ENCODE measurements at places on chromosomes 4 and X.

DNA sequence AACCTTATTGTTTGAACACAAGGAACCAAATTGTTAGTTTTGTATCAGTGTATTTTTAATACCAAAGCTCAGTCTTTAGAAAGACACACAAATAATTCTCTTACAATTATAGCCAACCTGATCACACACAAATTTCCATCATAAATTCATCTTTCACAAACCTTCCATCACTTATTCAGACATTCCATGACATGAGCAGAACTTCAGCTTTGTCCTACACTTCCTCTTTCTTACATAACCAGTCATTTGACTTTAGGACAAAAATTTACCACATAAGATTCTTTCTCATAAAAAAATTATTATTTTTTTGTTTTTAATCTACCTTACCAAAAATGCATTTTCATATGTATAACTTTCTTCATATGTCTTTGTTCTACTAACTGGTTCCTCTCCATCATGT lies 312.2 kb downstream of the GALNTL6 start:
- no peak for DNase-seq

DNA sequence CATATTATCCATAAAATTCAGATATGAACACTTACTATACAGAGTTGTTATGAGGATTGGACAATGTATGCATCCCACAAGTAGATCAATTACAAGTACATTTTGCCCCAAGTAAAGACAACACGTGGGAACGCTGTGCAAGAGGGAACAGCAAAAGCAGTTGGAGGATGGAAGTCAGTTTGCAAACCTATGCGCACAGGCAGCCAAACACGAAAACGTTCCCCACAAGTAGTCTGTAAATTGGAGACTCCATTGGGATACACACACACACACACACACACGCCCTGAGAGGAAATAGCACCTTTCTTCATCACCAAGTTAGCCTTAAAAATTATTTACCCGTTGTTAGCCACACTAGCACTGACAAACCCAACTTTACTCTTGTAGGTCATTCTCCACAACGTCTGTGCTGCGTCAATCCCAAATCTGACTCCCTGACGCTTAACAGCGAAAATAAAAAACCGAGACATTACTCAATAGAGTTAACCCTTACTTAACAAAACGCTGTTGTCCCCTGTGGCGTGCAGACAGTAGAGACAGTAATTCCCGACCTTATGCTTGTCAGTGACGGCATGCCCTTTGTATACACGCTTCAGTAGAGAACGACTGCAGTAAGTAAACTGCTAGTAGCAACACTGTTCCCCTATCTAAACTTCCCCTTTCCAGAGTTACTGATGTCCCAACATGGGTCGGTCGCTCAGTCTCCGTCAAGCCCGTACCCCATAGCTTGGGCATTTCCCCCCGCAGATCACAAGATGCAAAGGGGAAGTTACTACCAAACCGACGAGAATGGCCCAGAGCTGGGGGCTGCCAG lies 730 bp downstream of the MANBA start:
- DNase-seq: peak; percentile 71

DNA sequence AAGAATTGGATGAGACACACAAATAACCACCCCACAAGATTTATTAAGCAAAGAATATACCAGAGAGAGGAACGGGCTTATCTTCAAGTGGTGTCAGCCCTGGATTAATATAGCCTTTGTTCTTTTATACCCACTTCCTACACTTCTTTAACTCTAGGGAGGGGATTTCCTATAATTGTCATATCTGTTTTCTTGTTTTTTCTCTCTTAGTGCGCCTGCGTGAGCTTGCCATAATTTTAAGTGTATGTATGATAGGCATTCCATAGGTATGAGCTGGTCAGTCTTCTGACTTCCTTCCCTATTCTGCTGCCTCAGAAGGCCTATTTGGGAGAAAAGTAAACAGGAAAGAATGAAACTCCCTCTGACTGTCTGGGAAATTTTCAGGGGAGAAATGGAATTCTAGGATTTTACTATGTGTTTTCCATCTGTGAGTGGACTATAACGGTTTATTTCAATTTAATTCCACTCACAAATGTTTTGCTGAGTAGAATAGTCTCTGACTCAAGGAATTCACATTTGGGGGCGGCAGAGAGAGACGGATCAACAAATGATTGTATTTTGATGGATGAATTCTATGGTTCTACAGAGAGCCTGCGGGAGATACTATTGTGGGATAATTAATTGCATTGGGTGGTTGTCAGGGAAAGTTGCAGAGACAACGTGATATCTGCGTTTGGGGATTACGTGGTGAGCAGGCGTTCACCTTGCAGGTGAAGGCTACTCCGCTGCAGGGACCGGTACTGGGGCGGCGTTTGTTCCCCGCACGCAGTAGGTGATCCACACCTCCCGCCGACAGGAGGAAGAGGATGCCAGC lies 626 bp upstream of the CEP135 start:
- DNase-seq: no peak

- no peak for DNase-seq
These were observed 147.5 kb downstream of the DLG3 start for GRCh38 chrX:70592091-70592490.

GRCh38 chr4:177185151-177185550 lies 124.5 kb upstream of the NEIL3 start:
- DNase-seq: no peak

DNA sequence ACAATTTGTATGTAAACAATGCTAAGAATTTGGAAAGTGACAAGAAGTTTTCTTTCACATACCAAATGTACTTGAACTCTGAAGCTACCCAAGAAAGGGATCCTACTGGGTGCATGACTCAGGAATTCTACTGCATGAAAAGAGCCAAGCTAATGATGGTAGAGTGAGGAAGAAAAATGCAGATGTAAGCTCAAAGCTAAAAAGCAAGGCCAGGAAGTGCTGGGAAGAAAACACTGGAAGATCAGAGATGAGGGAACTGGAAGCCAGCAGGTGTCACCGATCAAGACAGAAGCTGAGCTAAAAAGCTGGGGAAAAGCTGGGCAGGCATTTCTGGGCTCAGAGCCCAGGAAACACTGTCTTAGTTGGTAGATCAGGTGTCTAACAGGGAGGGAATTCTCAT lies 449.1 kb downstream of the NKX6-1 start:
- no peak for DNase-seq

GRCh38 chr4:108570993-108571569 lies 49.3 kb upstream of the RPL34 start:
- DNase-seq: no peak

DNA sequence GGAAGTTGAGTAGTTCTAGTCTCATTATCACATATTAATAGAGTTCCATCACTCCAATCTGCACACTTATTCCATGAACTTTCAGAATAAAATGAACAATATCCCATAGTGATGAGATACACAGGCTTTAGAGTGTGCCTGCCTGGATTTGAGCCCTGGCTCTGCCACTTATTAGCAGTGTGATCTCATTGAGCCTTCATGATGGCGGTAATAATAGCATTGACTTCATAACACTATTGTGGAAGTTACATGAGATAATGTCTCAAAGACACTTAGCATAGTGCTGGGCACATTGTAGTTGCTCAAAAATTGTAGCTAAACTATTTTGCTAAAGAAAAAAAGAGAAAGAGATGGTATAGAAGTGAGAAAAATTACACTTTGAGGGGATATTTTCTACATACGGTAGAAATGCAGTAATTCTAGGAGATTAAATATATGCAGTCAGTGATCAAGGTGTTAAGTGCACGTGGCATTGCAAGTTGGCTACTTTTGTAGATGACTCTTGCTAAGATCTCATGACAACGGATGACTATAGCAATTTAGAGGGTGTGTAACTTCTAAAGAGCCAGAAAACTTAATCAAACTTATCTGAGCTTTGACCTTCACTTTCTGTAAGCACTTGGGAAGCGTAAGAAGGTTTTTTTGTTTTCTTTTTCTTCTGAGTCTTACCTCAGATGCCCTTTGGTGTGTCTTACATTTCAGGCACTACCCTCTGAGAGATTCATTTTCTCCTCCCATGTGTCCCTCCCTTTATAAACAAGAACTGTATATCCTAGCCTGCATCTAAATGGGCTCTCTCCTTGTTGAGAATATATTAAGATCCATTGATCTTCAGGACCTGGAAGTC lies 380.6 kb upstream of the NR3C2 start:
- DNase-seq: no peak

- DNase-seq: no peak
These were observed 45.7 kb downstream of the GPAT3 start for GRCh38 chr4:83581411-83582288.

- DNase-seq: peak; percentile 25
These were observed 21.2 kb downstream of the NKX3-2 start for GRCh38 chr4:13523105-13523477.

GRCh38 chr4:1416948-1417260 lies 10.7 kb upstream of the NKX1-1 start:
- DNase-seq: no peak

DNA sequence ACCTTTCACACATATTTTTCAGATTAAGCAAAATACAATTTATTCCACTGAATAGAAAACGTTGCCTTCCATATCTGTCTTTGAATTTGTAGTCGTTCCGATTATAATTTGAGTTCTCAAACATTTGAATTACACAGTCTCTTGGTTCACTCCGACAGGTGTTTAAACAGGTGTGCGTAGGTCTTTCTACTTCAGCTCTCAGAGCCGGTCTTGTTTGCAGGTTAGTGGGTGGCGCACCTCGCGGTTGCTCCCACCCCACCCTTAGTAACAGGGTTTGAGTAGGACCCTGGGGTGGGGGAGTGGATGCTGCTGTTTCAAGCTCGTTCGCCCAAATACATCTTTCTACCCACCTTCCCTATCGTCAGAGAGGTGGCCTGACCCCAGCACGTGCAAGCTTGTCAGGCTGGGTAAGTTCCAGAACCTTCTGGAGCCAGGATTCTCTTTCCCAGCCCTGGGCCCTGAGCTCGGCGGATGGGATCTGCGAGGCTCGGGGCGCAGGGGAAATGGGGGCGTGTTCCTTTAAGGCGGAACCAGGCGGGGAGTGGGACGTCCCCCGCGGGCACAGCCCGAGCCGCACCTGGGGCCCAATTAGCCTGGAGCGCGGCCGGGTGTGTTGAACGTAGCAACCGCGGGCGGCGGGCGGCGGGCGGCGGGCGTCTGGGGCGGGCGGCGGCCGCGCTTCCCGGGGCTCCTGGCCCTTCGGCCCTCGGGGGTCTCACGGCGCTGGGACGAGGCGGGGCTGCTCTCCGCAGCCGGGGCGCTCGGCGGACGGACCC lies at the start of gene FAM149A:
Gene FAM149A, plus strand, starts transcription at position 591 of the 776 bp plus-strand sequence.
- DNase-seq: peak; percentile 59

DNA sequence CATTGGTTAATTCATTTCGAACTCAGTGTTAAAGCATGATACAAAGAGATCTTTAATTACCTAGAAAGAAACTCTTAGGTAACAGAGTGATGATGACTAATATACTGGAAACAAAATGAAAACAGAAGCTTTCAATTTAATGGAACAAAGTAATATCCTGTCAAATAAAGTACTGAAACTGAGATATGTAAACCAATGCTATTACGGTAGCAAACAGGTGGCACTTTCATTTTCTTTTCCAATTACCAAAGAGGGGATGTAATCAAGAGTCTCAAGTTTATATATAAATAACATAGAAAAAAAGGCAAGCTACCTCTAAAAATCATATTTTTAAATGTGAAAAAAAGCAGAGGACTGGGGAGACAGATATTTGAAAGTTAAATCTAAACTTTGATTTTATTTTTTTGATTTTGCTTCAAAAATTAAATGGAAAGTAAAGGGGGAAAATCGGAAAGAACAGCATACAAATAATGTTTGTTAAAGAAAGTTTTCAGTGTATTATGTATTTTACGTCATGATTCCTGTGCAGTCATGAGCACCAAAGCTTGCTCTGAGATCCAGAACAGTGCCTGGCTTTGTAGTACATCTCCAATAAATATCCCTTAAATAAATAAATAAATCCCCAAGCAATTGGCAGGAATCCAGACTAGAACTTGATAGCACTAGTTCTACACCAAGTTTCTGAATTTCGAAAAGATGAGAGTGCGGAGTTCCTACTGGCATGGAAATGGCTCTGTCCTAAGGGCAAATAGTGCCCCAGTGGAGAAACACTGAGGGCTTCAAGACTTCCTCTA lies 25.0 kb upstream of the RAPGEF2 start:
- no peak for DNase-seq

DNA sequence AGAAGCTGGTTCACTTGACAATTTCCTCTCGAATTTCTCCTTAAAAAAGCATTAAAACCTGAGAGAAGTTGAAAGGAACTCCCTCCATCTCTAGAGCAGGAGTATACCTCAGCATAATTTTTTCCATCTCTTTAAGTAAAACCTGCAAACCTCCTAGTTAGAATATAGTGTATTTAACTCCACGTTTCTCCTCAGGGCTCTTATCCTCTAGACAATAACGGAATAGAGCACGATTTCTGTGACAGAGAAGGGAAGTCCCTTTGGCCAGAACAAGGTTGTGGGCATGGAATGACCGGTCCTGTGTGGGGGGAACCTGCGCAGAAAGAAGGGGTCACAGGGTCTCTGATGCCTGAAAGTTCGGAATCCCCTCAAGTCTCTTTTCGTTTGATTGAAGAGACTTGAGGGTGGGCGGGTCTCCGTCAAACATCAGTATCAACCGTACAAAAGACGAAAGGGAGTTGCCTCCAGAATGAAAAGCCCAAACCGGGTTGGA lies 697 bp downstream of the ZNF280C start:
- DNase-seq: no peak

GRCh38 chr4:68110441-68110840 lies 19.2 kb downstream of the TMPRSS11F start:
- no peak for DNase-seq

DNA sequence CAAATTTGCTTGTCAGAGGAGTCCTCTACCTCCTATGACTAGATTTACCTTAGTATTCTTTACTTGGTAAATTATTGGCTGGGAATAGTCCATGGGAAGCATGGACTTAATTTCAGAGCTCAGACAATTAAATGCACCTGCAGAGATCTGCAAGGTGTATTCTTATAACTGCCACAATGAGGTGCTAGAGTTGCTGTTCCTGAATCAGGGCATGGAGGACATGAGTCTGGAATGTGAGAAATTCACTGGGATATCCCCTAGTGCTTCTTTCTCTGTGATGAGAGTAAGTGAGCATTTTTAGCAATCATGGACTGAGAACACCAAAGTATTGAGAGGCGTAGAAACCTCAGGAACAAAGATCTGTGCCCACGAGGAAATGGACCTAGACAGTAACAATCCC lies 32.9 kb upstream of the GRID2 start:
- no peak for DNase-seq

GRCh38 chrX:42094218-42094617 lies 170.9 kb upstream of the CASK start:
- DNase-seq: no peak

GRCh38 chr4:159237975-159238374 lies 135.1 kb downstream of the RAPGEF2 start:
- no peak for DNase-seq

DNA sequence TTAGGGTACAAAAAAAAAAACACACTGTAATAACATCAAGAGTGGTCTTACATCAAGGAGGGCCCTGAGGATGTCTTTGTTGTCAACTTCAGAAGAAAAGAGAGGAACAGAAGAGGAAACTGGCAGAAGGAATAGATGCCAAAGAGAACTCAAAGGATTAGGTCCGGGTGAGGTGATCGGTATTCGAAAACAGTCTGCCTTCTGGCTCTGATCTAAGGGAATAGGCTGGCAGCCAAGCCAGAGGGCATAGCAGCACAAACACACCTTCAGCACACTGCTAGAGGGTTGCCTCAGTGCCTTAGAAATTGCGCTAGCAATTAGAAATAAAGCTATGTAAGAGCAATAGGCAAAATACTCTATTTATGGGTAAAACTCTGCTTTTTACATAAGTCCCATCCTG lies 91.4 kb upstream of the TTC29 start:
- DNase-seq: peak; percentile 56

All from brain (organoid and tissue), 16 donors.